ENCODE measurements at places on chromosomes 6 and 20.
A peak's percentile ranks its signal among the peaks of the same experiment; 100 is the strongest.

DNA sequence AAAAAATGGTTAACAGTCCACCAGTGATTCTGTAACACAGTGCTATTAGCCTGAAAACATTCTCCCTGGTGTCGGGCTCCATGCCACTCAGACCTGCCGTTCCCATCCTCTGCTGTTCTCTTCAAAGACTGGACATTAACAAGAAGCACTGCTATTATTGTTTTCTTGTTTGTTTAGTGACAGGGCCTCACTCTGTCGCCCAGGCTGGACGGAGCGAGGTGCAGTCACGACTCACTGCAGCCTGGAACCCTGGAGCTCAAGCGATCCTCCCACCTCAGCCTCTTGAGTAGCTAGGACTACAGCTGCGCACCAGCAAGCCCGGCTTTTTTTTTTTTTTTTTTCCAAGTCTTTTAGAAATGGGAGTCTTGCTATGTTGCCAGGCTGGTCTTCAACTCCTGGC lies 9.6 kb downstream of the RMND1 start:
- DNase-seq = no peak

DNA sequence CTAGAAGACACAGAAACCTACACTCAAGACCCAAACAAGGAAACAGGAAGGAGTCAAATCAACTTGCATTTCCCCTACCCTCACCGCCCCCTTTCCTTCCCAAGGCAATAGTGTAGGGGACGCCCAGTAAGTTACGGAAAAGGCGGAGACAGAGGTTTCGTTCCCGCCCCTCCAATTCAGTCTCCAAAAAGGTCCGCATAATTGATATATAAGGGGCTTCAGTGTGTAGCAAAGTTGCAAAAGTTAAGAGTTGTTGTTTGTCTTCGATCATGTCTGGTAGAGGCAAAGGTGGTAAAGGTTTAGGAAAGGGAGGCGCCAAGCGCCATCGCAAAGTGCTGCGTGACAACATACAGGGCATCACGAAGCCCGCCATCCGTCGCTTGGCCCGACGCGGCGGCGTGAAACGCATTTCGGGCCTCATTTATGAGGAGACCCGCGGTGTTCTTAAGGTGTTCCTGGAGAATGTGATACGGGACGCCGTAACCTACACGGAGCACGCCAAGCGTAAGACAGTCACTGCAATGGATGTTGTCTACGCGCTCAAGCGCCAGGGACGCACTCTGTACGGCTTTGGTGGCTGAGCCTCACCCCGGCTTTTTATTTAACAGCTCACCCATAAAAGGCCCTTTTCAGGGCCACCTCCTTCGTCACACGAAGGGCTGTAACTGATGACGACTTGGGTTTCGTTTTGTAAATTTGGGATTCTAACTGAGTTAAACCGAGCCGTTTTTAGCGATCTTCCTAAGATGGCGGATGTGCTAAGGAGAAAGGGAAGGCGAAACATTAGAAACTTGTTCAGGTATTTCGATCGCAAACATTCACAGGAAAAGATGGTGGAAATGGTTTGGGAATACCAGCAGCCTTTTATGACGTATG lies 124.6 kb upstream of the BTN3A2 start:
- peak; percentile 94 for DNase-seq

DNA sequence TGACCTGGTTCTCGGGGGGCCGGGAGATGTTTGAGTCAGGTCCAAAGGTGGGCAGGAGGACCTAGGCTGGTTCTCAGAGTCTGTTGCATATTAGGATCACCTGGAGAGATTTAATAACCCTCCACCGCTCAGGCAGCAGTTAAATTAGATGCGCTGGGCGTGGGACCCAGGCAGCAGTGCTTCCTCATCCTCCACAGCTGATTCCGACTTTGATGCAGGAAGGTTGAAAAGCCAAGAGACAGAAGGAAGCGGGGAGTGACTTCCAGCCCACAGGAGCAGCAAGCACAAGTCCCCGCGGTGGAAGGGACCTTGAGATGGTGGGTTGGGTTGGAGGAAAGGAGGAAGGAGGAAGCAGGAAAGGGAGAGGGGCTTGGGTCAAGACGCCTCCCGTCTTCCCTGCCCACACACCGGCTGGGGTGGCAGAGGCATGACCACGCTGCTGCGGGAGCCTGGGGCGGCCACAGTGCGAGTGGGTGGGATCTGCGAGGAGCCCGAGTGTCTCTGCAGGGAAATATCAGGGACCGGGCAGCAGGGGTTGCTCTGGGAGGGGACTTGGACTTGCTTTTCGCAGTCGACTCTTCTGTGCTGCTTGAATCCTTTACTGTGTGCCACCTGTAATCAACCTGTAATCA lies 146.0 kb downstream of the PHACTR3 start:
- DNase-seq = no peak

- no peak for DNase-seq
Observed at GRCh38 chr6:1380625-1381427, 8.6 kb upstream of the FOXF2 start.

DNA sequence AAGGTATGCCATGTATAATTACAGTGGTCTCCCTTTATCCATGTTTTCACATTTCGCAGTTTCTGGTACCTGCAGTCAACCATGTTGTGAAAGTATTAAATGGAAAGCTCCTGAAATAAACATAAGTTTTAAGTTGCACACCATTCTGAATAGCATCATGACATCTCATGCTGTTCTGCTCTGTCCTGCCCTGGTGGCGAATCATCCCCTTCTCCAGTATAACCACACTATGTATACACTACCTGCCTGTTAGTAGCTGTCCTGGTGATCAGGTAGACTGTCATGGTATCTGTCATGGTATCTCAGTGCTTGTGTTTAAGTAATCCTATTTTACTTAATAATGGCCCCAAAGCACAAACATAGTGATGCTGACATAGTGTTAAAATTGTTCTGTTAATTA lies 97.1 kb downstream of the ZFAND3 start:
- DNase-seq = no peak
